ENCODE measurements at places on chromosomes 6 and 20. TPM values are rescaled to one million over a fixed set of nuclear protein-coding genes. Genes with fewer than 3 reads are reported as not detected.

RBPJL gene
- not detected for total RNA-seq

SLC16A10 gene
- not detected for total RNA-seq

TREML2 gene
- total RNA-seq, result not detected

HTR1B gene
- 0.12 TPM for total RNA-seq

TRIM15 gene
- total RNA-seq, result not detected

SRSF6 gene
- total RNA-seq, result 64.6 TPM

LBP gene
- total RNA-seq, result not detected

CLPSL1 gene
- not detected for total RNA-seq

SLC9A8 gene
- 3.6 TPM for total RNA-seq

NT5E gene
- 65.3 TPM for total RNA-seq

CMTR1 gene
- total RNA-seq, result 18.7 TPM

MRAP2 gene
- not detected for total RNA-seq

TGM2 gene
- 25.2 TPM for total RNA-seq

PNLDC1 gene
- not detected for total RNA-seq

LY6G5B gene
- 1.2 TPM for total RNA-seq

ZSWIM3 gene
- 3.9 TPM for total RNA-seq

ARG1 gene
- total RNA-seq, result not detected

Data from pericardium fibroblast (primary cell).